ENCODE measurements at places on chromosomes 13 and 19.

GRCh38 chr19:40257096-40257517 lies 28.0 kb downstream of the AKT2 start:
- no peak for DNase-seq

GRCh38 chr13:83716121-83716520 lies 166.2 kb downstream of the SLITRK1 start:
- no peak for DNase-seq

GRCh38 chr19:18291019-18291524 lies 9.7 kb upstream of the JUND start:
- DNase-seq: no peak

- no peak for DNase-seq
Observed at GRCh38 chr19:28465371-28466086, 747.4 kb downstream of the UQCRFS1 start.

Data from activated T-helper 1 cell treated with anti-CD3 and anti-CD28 coated beads, Interleukin-2, amount 50 U/mL, for 16 hours (primary cell).